ENCODE measurements at places on chromosomes 13 and 19. TPM values are rescaled to one million over a fixed set of nuclear protein-coding genes. Genes with fewer than 3 reads are reported as not detected.

Gene LILRB5
- total RNA-seq, result not detected

Gene HSH2D
- total RNA-seq, result not detected

Gene SLC7A9
- under 0.01 TPM for total RNA-seq

Gene ATP8B3
- total RNA-seq, result 0.72 TPM

Gene SMIM17
- total RNA-seq, result under 0.01 TPM
